ENCODE measurements at places on chromosomes 12 and 14.

DNA sequence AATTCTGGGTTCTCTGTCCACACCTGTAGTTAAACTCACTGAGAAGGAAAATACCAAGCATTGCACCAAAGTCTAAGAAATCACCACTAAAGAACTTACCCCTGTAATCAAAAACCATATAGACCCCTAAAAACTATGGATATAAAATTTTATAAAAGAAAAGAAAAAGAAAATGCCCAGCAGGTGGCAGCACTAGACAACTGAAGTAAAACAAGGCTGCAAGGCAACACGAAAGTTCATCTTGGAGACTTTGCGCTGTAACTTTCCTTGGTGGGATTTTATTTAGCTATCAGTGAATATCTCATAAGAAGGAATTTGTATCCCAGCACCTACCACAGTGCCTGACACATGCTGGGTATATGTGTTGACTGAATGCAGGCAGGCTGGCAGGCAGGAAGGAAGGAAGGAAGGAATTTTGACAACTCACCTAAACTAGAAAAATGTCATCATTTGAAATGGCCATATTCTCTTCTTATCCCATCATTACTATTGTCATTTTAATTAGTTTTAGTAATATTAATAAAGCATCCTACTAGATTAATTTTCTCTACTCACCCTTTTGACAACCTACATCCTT, 68.2 kb upstream of the ETV6 start:
- DNase-seq, result peak; percentile 95

DNA sequence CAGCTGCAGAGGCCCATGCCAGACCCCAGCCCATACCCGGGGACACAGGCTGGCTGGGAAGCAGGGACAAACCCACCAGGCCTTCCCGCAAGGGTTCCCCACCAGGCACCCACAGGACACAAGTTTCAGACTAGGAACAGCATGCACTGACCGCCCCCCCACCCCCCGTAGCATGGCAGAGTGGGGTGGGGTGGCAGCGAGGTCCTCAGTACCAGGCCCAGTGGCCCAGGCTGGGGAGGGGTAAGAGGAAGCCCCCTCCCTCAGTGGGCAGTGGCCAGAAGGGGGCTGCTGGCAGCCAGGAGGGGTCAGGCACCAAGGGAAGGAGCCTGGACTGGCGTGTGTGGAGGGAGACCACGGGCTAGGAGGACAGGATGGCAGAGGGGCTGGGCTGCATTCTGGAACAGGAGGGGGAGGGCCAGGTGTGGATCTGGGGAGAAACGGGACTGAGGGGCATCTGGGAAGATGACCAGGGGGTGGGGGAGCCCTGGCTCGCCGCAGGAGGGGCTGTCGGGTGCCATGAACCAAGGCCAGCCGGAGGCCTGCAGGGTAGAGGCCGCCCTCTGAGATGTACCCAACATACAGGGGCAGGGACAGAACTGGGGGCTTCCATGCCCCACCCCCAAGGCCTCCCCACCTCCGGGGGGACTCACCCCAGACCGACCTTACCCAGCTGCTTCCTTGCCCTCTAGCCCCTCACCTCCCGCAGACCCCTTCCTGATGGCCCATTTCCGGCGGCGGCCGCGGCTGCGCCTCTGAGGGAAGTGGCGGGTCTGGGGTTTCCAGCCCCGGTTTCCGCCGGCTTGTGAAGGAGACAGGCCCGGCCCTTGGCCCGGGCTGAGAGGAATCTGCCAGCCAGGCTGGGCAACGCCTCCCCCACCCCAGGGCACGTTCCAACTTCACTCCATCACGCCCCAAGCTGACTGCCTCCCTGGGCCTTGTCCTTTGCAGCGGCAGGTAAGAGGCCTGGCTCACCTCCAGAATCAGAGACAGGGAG, 5.6 kb upstream of the JAG2 start:
- DNase-seq, result no peak

- no peak for DNase-seq
These were observed 1.6 kb downstream of the G2E3 start for GRCh38 chr14:30560581-30560980.

DNA sequence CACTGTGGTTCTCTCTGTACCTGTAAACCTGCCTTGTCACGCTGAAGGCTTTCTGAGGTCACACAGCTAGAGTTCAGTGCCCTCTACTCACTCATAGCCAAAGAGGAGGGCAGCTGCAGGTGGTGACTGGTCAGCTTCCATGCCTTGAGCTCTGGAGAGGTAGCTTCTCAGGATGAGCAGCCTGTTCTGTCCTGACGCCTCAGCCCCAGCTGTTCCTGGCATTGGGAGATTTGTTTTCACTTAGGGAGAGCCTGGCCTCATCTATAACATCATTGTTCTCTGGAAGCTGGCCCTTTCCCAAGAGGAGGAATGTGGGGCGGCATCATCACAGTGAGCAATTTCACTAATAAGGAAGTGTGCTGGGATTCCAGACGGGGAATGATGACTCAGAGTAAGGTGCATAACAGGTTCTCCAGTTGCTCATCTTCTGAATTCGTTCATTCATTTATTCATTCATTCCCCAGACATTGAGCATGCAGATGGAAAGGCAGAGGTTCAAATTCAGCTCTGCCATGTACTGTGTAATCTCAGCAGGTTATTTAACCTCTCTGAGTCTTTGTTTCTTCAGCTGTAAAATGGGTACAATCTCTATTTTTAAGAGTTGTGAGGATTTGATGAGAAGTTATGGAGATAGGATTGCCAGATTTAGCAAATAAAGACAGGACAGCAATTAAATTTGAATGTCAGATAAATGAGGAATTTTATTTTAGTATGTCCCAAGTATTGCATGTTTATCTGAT, 255.8 kb upstream of the CRY1 start:
- DNase-seq, result peak; percentile 61

GRCh38 chr12:100225491-100225890, 24.9 kb downstream of the ACTR6 start:
- no peak for DNase-seq

DNA sequence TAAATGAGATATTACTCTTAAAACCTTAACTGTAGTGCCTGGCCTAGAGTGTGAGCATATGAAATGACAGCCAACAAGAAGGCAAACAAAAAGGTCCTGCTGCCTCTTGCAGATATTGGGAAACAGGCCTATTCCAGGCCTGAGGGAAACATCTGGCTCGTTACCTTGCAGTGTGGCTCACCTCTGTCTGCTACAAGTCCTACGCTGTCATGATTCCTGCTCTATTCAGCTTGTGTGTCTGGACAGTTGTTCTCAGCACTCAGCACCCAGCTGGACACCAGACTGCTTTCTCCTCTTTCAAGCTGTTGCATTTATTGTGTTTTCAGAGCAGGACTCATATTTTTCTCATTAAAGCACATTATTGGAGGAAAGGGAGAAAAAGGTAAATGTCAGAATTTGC, 113.5 kb downstream of the TMTC2 start:
- DNase-seq, result no peak

DNA sequence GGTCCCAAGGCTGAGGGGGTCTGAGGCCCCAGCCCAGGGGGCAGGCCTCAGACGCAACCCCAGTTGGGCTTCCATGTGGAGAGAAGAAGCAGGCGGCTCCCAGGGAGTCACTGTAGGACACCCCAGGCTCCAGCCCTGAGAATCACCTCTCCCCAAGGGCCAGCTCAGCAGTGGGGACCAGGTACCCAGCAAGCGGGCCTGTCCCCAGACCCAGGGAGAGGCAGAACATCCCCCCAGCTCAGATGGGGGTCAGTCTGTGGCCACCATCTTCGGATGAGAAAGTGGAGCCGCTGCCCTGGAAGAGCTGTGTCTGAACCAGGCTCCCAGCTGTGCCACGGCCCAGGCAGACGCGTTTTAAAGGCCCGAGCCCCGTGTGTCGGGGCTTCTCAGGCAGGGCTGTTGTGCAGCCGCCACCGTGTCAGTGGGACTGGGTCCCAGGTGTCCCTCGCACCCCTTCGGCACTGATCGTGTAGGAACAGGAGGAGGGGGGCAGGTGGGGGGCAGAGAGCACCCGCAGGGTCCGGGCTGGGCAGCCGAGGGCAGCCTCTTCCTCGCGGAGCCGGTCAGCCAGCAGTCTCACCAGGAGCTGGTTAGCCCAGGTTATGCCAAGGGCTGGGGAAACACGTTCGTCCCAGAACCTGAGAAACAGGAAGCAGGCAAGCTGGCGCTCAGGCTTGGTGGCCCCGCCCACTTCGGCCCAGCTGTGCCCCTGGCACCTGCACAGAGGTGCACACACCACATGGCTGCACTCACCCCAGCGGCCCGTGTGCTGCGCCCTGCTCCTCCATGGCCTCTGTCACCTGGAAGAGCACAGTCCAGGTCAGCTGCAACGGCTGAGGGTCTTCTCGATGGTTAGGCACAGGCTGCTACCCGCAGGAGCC, 16.6 kb downstream of the XRCC3 start:
- DNase-seq, result no peak
